ENCODE measurements at places on chromosomes 11 and 22.

DNA sequence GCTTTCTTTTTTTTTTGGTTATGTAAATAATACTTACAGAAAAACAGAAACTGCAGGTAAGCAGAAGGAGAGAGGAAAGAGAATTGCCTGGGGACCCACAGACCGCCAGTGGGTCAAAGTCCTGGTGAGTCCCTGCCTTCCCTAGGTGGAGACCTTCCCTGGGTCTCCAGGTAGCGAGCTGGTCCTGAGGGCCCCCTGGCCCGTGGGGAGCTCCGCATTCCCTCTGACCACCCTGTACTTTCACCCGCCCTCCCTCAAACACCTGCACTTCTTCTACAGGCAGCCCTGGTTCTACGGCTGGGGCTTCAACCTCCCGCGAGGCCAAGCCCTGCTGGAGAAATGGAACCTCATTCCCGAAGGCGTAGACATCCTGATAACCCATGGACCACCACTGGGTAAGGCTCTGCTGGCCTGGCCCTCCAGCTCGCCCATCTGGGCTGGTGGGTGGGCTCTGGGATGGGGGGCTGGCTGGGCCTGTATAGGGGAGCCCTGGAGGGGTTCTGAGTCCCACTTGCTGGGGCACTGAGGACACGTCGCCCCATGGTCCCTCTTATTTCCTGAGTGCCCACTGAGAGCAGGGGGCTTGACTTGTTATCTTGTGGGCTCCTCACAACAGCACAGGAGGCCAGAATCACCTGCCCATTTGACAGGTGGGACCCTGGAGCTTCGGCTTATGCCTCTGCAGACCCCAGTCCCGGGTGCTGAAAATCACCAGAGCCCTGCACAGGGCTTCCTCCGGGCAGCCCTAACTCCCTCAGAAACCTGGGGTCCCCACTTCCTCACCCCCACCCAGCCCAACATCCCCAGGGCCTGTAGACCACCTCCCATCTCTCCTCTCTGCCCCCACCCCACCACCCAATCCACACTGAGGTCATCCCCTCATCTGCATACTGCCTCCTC is 86.4 kb downstream of the MPPED1 start:
- no peak for DNase-seq

GRCh38 chr22:46083383-46084350 is 66.7 kb upstream of the PPARA start:
- DNase-seq, result no peak

- DNase-seq, result no peak
Measured at GRCh38 chr22:35064664-35065063, 1.3 kb upstream of the ISX start.

- no peak for DNase-seq
Measured at GRCh38 chr22:46609175-46609690, 11.0 kb upstream of the GRAMD4 start.

- DNase-seq, result peak; percentile 4
Measured at GRCh38 chr22:48105259-48105658, 1342.8 kb downstream of the TBC1D22A start.

- DNase-seq, result no peak
Measured at GRCh38 chr11:43071338-43071737, 240.5 kb upstream of the API5 start.
